AG09319 (cell line): ENCODE measurements at places on chromosomes 7 and 10.

DNA sequence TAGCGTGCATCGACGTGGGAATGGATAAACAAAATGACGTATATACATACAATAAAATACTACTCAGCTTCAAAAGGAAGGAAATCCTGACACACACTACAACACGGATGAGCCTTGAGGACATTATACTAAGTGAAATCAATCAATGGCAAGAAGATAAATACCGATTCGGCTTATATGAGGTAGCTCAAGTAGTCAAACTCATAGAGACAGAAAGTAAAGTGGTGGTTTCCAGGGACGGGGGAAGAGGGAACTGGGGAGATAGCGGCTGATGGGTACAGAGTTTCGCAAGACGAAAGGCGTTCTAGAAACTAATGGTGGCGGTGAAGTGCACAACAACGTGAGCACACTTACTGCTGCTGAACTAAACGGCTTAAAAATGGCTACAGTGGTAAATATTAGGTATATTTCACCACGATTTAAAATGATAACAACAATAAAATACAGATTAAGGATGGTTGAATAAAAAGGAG is 516.7 kb downstream of the PARD3 start:
- no peak for DNase-seq

DNA sequence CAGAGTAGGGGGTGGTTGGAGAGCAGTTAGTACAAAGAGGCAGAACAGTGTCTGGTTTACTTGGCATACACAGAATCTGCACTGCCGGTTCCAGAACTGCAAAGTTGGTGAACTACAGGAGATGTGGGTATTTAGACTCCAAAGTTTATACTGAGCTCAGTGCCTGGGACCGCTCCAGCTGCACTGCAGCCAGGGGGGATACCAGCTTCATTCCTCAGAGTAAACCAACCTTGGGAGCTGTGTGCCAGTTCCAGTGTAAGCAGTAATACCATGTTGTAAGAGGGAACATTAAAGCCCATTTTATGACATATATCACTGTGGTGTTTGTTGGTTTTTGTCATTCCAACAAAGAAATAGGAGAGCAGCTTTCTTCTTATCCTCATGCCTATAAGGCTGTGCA is 23.4 kb downstream of the LOXL4 start:
- DNase-seq = no peak

GRCh38 chr10:101292194-101293006 is 61.6 kb upstream of the BTRC start:
- DNase-seq = no peak

GRCh38 chr10:114487815-114488536 is 83.7 kb upstream of the AFAP1L2 start:
- no peak for DNase-seq

GRCh38 chr10:127524908-127525665 is 24.0 kb upstream of the NPS start:
- no peak for DNase-seq

- no peak for DNase-seq
Measured at GRCh38 chr7:73520673-73521635, 1.1 kb downstream of the BAZ1B start.

DNA sequence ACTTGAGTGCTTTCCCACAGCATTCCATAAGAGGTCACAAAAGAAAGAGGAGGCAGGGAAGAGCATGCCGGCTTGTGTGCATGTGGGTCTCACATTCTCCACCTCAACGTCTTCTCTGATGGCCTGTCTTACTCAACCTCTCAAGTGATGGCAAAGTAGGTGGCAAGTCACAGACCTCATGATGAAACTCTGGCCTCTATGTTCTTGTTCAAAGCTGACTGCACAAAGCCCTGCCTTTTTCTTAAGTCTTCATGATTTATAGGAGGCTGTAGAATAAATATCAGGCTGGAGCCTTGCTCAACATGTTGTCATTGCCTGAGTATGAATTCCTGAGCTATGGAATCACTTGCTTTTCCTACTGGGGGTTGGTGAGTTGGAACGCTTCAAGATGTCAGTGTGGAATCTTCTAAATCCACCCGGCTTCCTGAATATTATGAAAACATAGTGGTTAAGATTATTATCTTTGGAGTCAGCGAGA is 213.6 kb upstream of the INHBA start:
- DNase-seq = peak; percentile 85

GRCh38 chr10:88810196-88810961 is 7.8 kb downstream of the LIPM start:
- DNase-seq = peak; percentile 43

- no peak for DNase-seq
Measured at GRCh38 chr7:15764010-15764409, 77.5 kb upstream of the MEOX2 start.

DNA sequence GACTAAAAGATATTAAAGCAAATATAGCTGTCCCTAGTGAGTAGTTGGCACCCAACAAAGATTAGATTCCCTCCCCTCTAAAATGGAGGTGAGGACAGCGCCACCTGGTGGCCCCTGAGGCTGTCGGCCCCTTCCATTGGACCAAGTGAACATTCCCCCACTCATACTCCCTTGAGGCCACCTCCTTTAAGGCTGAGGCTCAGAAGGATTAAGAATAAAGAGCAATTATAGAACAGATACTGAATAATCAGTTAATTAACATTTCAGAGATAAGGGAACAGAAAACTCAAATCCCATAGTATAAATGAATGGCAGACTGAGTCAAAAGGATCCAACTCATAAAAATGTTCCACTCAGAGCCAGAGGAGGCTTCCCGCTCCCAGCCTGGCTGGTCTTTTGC is 130.4 kb upstream of the GHITM start:
- DNase-seq = no peak

GRCh38 chr10:72344932-72345331 is 9.8 kb downstream of the DNAJB12 start:
- DNase-seq = no peak

- no peak for DNase-seq
Measured at GRCh38 chr10:35643151-35644049, 1.3 kb upstream of the FZD8 start.

DNA sequence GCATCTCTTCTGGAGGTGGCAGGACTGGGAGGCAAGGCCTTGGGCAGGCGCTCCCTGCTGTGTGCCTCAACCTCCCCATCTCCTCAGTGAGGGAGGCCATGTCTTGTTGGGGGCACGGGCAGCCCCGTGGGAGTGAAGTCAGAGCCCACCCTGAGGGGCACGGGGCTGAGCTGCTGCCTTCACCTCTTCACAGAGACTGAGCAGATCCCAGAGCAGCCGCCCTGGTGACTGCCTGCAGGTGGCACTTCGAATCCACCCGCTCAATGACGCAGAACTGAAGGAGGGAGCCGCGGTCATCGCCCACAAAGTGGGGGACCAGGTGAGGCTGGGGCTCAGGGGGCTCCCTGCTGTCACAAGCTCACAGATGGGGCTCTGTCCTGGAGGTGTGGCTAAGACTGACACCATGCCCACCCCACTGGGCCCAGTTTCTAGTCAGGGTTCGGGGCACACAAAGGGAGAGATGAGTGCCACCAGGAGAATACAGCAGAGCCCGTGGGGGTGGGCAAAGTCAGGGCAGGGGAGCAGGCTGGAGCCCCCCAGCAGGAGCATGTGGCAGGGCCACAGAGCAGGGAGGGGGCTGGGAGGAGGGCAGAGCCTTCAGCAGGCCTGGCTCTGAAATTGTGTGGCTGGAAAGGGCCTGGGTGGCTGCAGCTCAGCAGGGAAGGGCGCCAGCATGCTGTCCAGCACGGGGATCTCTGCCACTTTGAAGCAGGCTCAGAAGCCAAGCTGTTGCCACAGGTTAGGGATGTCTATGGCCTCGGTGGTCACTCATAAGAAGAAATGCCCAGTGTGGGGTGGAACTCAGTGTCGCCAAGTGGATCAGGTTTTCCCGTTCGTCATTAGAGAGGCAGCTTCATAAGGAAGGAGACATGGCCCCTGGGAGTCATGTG is 18.8 kb upstream of the CHST12 start:
- no peak for DNase-seq

DNA sequence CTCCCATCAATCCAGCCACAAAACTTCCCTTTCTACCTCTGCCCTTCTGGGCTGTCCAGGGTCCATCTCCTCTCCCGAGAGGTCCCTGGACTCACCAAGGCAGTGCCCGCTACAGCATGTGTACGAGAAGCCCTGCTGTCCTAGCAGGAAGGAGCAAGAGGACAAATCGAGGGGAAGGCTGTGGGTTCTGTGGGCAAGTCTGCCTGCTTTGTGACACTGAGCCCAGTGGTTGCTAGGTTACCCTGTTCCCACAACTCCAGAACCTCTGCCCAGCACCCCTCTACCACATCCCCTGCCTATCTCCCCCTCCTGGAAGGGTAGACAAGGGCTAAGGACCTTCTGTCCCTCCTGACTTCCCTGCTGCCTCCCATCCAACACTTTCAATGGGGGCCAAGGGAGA is at the start of gene TBATA:
Gene TBATA (minus strand): TSS at position 188 of the 400 bp plus-strand sequence. CDS start 1,998 bp downstream, outside the sequence.
- DNase-seq = no peak

- no peak for DNase-seq
Measured at GRCh38 chr7:8382004-8382730, 51.2 kb upstream of the NXPH1 start.

DNA sequence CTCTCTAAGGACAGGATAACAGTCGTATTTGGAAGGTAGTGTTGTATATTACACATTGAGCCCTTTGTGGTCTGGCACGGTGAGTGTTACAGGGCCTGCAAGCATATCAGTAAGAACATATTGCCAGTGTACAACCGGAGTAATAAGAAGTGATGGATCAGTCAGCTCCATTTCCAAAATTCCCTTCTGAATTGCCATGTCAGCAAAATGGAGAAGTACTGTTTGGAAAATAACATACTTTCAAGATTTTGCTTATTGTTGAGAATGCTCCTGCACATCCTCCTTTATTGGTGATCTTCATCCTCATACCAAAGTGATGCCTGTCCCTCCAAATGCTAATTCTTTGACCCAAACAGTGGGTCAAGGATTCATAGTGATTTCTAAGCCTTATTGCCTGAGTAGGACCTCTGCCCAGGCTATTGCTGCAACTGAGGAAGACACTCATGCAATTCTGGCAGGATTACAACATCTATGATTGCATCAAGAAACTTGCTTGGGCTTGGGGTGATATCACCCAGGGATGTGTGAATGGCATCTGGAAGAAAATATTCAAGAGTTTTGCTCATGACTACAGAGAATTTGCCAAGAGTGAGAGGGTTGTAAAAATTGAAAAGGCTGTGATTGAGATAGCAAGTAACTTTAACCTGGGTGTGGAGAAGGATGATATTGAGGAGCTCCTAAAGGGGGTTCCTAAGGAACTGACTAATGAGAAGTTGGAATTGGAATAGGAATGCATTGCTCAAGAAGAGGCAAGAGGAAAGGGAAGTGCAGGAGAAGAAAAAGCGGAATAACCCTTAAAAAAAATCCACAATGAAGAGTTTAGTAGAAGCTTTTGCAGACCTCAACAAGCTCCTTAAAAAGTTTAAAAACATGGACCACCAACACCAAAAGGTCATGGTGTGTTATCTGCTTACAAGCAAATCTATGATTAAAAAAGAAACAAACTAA is 452.2 kb upstream of the SORCS1 start:
- DNase-seq = peak; percentile 28

DNA sequence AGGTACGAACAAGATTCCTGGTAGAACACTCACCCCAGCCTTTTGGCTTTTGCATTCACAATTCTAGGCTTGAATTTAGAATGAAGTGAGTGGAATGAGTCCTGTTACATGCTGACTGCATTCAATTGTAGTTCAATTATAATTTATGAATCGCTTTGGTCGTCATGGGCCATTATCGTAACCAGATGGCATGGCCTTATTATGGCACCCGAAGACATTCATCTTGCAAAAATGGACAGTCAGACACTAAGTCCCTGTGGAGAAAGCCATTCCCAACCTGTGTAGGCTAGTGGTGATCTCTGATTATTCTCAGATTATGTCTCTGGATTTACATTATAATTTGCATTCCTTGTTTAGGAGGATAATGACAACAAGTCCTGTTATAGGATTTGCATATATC is 292.4 kb upstream of the NPSR1 start:
- DNase-seq = no peak

DNA sequence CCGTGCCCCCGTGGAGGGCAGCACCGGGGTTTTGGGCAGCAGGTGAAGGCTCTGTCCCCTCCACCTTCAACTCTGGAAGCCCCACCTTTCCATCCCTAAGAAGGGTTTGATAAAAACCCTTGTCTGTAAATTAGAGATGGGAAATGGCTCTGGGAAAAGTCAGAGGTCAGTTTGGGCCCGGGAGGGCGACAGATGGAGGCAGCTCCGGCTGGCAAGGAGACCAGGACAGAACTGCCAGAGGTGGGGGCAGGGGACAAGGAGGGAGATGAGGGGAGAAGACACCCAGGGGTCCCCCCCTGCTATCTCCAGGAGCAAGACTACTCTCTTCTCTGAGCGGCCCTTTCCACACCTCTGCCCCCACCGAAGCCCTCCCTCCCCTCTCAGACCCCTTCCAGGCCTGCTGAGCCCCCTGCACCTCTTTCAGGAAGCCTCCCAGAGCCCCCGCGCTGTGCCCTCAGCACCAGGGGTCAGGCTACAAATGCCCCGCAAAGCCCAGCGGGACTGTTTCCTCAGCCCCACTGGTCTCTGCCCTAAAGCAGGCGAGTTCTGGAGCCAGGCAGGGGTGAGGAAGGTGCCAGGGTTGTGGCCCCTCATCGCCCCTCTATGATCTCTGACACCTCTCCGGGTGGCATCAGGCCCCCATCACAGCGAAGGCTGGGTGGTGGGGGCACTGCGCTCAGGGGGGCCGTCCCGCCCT is 980 bp upstream of the SH2B2 start:
- no peak for DNase-seq

DNA sequence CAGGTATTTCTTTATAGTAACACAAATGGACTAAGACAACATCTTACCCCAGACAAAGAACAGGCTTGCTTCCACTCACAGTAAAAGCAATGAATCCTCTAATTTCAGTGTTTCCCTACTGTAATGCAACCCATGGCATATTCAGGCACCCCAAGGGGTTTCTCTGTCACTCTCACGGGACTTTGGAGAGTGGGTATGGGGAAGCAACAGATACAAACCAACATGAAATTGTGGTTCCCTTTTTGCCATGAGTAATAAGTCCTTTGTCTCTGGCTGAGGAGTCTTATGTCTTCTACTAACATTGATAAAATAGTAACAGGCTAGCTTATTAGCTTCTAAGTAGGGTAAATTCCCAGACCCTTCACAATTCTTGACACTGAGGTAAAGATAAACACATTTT is 51.4 kb upstream of the AOAH start:
- no peak for DNase-seq

- DNase-seq = no peak
Measured at GRCh38 chr7:36287371-36288241, 102.1 kb upstream of the ANLN start.

DNA sequence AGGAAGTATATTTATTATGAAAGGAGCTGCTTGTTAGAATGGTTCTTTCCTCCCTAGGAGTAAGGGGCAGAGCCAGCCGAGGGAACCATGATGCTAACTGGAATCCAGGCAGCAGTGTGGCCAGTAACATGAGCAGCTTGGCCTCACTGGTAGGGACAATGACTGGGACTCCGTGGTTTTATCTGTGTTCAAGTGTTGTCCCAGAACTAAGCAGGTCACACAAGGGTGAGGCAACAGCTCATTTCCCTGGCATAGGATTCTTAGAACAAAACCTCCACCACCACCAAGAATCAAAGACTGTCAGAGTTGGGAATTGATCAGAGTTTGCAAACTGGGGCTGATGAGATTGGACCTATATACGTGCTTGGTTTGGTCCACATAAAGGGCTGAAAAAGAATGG is 138.9 kb upstream of the COBL start:
- no peak for DNase-seq

GRCh38 chr7:18927134-18927533 is 190.3 kb downstream of the TWIST1 start:
- DNase-seq = no peak

- no peak for DNase-seq
Measured at GRCh38 chr7:147798001-147798400, 792.6 kb upstream of the C7orf33 start.
